CD4-positive, alpha-beta T cell treated with Interleukin-4 for 4 hours (primary cell): ENCODE measurements at places on chromosomes 1 and 21.
A peak's percentile ranks its signal among the peaks of the same experiment; 100 is the strongest.

DNA sequence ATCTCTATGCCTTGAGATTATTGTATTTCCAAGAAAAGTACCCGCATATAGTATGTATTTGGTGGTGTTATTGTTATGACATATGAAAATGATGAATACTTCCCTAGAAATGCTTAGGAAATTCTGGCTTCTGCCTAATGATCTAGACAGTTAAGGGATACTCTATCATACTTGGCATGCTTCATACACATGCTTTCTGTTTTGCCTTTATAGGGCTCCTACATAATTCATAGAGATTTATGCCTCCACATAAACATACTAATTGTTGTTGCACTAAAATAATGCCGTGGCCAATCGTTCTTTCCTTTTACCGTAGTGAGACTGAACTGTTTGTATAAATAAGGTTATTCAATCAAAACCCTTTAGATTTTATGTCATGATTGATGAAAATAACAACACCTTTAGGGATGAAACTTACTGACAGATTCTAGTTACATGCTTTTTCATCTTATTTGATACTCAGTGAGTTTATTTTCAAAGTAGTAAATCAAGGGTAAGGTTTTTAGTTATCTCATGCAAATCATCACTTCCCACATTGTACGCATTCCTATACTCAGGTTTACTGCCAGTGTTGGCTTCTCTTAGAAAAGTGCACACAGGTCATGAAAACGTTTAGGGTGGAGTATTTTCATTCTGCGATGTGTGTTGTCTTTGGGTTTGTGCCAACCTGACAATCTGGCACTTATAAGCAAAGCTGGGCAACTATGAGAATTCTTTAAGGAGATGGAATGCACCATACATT is 40.5 kb upstream of the SCYL3 start:
- DNase-seq = no peak

GRCh38 chr1:16026723-16027484 is 5.1 kb downstream of the CLCNKA start:
- peak; percentile 5 for DNase-seq

DNA sequence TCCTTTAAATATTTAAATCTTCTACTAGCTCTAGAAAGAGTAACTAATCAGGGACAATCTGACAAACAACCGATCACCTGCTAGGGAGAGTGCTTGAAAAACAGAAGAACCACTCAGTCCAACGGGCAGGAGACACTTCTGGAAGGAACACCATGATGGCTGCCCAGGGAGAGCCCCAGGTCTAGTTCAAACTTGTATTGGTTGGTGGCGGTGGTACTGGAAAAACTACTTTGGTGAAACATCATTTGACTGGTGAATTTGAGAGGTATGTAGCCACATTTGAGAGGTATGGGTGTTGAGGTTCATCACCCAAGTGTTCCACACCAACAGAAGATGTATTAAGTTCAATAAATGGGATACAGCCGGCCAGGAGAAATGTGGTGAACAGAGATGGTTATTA is 4.8 kb upstream of the WDR47 start:
- no peak for DNase-seq

DNA sequence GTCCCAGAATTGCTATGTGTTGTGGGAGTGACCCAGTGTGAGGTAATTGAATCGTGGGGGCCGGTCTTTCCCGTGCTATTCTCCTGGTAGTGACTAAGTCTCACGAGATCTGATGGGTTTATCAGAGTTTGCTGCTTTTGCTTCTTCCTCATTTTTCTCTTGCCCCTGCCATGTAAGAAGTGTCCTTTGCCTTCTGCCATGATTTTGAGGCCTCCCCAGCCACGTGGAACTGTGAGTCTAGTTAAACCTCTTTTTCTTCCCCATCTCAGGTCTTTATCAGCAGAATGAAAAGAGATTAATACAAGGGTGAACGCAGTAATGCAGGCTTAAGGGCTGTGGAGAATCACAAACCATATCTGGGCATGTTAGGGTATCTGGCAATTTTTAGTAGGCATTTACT is 624.0 kb downstream of the USP25 start:
- no peak for DNase-seq

DNA sequence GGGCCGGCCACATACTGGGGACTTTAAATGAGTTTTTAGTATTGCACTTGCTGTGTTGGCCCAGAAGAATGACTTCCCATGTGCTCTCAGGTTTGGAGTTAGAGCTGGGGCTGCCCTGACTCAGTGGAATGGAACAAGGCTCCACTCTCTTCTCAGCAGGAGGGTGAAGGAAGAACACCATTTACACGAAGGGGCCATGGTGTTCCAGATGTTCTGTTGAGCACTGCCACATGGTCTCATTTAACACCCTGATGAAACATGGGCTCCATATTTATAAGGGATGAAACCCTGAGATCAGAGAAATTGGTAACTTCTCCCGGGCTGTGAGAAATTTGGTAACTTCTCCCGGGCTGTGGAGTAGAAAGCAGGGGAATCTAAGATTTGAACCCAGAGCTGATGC is 5.8 kb downstream of the PYCR2 start:
- DNase-seq = no peak

GRCh38 chr1:93749894-93750301 is 68.3 kb upstream of the BCAR3 start:
- DNase-seq = no peak

- DNase-seq = no peak
These were observed 76.0 kb downstream of the GPATCH2 start for GRCh38 chr1:217554849-217555248.

- DNase-seq = no peak
These were observed 7.8 kb upstream of the OR14I1 start for GRCh38 chr1:248710305-248710900.

- no peak for DNase-seq
These were observed 312.0 kb upstream of the DUSP10 start for GRCh38 chr1:222053790-222054294.

DNA sequence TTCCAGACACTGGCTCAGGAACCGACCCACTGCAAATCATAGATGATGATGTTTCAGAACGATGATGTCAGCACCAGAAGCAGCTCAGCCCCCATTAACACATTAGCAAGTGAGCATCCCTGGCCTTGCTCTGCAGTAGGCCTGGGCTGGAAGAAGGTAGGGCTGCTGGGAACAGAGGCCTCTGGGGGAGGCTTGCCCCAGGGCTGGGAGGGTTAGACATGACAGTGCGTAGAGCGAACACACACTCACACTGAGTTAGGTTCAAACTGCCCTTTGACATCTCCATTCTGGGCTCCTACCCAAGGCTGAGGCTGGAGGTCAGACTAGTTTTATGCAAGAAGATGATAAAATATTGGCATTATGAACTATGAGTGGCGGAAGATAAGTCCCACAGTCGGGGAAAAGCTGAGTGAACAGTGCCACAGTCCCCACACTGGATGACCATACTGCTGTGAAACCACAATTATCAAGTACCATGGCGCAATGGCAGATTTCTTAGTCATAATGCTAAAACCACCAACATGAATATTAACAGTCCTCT is 91.1 kb downstream of the DMRTB1 start:
- no peak for DNase-seq

- DNase-seq = no peak
These were observed 39.1 kb upstream of the KLF17 start for GRCh38 chr1:44079566-44079965.

DNA sequence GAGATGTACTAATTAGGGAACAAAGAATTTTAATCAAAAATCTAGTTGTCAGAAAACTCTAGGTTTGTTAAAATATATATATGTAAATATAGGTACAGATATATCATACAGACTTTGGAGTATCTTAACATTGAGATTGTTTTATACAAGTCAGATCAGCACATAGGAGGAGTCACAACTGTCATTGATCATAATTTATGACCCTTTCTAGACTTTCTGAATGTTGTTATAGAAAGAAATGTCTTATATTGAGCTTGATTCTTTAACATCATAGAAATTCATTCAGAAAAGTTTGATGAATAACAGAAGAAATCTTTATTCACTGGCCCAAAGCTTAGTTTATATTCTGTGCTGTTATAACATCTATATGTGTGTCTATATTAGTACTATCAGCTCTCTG is 185.8 kb downstream of the SDCCAG8 start:
- DNase-seq = no peak

GRCh38 chr21:46555678-46556077 is 49.2 kb downstream of the S100B start:
- DNase-seq = no peak

- DNase-seq = no peak
These were observed 273.1 kb downstream of the MRPL39 start for GRCh38 chr21:25334046-25334730.

- DNase-seq = no peak
These were observed 11.8 kb downstream of the NPHP4 start for GRCh38 chr1:5980314-5981008.

- no peak for DNase-seq
These were observed 48.2 kb upstream of the ARHGEF16 start for GRCh38 chr1:3405974-3406867.

GRCh38 chr1:84687714-84688462 is 2.4 kb downstream of the SSX2IP start:
- no peak for DNase-seq

DNA sequence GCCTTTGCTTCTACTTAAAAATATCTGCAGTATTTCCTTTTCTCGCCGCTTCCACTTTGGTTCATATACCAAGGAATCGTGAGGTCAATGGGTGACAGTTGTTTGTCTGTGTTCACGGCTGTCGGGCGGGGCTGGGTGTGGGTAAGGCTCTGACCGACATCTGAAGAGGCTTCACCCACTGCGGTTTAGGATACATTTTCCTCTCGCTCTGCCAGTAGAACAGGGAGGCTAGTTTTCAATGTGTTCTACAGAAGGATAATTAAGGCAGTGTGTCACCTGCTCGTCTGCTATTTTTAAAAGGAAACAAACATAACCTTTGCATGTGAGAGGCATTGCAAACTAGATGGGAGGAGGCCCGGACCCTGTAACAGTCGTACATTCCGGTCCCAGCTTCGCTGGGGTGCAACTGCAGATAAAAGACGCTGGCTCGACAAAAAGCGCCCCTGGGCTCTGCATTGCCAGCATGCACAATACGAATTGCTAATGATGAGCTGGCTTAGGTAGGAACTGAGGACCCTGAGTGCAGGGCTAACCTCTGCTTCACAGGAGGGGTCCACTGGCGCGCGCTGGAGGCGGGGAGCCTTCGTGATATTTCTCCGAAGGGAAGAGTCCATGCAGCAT is 8.5 kb upstream of the ERG start:
- DNase-seq = peak; percentile 20

DNA sequence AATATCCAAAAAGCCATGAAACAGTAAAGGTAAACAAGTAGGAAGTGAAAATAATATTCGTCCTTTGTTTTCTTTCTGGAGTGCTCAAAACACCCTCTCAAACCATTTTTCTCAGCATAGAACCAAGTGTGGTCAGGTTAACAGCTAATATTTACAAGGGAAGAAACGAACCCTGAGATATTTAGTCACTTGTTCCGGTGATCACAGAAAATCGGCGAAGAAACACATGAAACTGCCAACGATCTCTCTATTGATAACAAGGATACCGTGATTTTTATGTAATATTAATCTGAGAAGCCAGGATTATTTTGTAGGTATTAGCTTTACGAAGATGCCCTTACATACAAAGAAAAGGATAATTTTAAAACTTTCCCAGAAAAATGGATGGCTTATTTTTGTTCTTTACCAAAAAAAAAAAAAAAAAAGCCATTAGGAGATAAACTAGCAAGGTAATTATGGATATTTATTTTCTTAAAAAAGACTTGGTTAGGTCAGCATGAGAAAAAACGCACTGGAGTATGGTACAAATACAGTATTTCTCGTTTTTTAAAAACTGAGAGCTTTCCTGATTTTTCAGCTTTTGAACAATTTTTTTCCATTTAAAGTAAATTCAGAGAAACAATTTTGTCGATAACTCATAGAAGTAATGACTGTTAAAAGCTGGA is 107.3 kb upstream of the HNRNPU start:
- peak; percentile 53 for DNase-seq

DNA sequence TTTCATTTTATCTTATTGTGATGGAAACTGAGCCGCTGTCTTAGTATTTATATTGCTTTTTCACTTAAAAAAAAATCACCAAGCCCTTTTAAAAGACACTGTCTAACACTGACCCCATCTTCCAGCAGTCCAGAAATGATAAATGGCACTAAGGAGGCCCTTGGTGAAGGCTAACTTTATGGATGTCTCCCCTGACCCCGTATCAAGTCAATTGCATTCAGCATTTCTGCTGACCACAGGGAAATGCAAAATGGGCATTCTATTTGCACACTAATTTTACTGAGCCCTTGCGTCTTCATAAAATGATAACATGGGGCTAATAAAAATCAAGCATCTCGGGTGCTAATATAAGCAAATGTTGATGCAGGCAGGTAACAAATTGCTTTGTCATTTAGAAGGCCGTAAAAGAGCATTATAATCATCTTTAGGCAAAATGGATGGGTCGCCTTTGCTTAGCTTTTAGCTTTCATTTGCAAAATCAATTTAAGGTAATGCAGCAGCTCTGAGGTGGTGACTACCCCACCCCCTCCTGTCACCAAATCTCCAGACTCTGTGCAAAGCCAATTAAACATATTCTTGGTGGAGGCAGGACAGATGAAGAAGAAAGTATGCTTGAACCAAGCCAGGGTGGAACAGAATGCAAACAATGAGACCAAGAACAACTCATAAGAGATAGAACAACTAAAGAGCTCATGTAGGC is 110.8 kb downstream of the BEND5 start:
- no peak for DNase-seq

GRCh38 chr1:206672844-206673758 is 11.6 kb upstream of the MAPKAPK2 start:
- DNase-seq = no peak

- no peak for DNase-seq
These were observed 1.3 kb downstream of the DYRK3 start for GRCh38 chr1:206636671-206637070.

- DNase-seq = no peak
These were observed 39.8 kb downstream of the ZNF691 start for GRCh38 chr1:42886046-42886739.

GRCh38 chr1:223653015-223653414 is 12.5 kb downstream of the CAPN8 start:
- no peak for DNase-seq

DNA sequence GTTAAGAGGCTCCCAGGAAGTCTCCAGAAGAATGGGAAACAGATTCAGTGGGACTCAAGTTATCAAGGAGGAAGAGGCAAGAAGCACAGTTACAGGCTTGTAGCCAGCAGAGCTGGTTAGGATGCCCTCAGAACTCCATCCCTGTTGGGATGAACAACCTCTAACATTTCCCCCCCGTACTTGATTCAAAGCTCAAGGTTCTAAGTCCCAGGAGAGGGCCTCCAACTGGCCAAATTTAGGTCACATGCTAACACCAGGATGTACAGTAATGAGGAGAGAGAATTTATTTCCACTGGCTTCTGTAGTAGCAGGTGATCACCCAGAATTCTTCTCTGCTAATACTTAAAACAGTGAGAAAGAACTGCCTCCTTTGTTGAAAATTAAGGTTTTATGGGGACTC is 22.3 kb upstream of the HSPA13 start:
- DNase-seq = no peak

DNA sequence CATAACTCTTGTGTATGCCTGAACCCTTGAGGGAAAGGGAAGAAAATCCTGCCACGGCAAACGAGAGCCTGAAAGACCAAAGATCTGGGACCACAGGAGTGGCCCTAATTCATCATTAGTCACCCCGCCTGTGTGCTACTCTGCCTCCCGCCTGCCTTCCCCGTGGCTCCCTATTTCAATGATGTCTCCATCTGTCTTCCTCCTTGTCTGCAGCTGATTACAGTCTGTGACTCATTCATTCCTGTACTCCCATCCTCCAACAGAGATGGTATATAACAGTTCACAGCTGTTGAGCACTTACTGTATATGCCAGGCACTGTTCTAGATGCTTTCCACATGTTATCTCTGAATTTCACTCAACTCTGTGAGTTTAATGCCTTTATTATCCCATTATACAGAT is 96.6 kb downstream of the SEC16B start:
- DNase-seq = no peak
